Stimulated activated CD4-positive, alpha-beta T cell treated with anti-CD3 and anti-CD28 coated beads, TNF-alpha, amount 100 ng/mL, for 1 hour (primary cell): ENCODE measurements at places on chromosomes 6 and 20.

- DNase-seq, result no peak
Observed at GRCh38 chr20:48186915-48187314, 401.6 kb upstream of the SULF2 start.

DNA sequence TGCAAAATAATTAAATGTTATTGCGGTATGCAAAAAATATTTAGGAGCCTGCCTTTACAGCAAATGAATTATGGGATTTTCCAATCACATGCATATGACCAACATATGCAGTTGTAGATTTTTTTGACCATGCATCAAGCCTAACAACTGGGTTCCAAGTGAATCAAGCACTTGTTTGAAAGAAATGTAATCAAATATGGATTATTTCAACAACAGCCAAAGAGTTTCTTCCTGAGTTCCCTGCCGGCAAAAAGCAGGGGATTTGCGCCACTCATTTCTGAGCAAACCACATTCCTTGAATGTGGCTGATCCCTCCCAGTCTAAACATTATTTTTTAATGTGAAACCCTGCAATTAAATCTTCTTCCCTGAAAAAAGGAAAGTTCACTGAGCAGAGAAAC lies 100.1 kb upstream of the ADTRP start:
- DNase-seq, result no peak

DNA sequence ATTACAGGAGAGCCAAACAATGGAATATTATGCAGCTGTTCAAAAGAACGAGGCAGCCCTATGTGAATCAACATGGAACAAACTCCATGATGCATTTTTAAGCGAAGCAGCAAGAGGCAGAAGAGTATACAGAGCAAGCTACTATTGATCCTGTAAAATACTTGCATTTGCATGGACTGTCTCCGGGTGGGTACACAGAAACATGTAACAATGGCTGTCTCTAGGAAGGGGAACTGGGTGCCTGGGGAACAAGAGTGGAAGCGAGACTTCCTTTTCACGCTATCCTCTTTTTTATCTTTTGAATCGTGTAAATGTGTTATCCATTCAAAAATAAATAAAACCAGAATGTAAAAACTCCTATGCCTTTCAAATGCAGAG lies 93.3 kb upstream of the SIRPA start:
- no peak for DNase-seq

GRCh38 chr20:23646106-23646873 lies 8.5 kb upstream of the CST3 start:
- no peak for DNase-seq

DNA sequence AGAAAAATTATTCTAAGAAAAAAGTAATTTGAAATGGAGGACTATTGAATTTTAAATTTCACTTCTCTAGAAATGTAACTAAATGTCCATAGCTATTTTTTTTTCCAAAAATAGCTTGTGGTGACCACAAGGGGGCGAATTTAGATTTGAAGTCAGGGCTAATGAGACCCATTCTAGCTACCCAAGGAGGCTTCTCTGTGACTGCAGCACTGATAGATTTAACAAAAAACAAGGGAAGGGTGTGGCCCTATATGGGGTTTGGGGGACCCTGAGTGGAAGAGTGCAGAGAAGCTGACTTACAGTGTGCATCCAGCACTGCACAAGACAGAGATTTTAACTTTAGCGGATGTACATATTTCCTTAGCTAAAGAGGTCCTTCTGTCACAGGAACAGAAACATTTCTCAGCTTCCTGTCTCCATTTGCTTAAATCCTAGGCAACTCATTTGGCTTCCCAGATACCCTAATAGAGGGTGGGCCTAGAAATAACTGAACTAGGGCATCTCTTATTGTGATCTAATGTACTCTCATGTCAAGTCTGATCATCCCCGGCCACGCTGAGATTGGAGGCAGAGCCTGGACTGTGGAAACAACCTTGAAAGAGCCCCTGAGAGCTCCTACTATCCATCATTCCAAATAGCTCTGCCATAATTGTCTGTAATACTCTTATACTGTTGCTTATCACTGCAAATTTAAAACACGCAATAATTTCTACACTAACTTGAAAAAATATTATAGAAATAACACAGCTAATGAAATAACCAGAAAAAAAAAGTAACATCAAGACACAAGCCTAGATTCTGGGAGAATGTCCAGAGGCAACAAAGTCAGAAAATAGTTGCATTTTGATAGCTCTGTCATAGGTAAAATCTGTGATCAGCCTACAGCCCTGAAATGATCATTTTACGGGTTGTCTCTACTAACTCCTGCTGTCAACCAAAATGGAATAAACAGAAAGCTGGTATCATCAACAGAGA lies 93.6 kb downstream of the SNAP91 start:
- no peak for DNase-seq

GRCh38 chr6:136491251-136491650 lies 59.0 kb downstream of the MAP7 start:
- no peak for DNase-seq

DNA sequence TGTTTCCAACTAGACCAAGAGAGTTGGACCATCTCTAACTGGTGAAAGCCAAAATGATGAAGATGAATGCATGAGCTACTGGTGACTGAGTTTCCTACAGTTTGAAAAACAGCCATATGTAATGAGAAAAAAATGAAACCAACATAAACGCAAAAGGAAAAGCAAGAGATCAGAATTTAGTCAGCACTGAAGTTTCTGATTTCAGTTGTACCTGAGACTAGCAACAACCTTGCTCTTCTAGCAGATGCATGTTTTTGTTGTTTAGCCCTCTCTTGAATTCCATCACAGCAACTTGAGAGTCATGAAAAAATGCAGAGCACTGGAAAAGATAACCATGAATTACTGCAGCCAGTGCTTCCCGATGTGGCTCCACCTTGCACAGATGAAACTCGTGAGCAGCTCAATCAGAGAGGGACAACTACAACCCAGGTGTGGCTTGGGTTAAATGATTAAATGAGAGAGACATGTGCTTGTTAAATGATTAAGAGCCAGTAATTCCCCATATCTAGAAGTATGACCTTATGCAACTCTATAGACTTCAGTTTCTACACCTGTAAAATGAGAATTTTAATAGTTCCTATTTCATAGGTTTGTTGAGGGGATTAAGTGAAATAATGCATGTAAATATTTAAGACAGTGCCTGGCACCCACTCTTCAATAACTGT lies 104.8 kb downstream of the ELOVL4 start:
- DNase-seq, result no peak

DNA sequence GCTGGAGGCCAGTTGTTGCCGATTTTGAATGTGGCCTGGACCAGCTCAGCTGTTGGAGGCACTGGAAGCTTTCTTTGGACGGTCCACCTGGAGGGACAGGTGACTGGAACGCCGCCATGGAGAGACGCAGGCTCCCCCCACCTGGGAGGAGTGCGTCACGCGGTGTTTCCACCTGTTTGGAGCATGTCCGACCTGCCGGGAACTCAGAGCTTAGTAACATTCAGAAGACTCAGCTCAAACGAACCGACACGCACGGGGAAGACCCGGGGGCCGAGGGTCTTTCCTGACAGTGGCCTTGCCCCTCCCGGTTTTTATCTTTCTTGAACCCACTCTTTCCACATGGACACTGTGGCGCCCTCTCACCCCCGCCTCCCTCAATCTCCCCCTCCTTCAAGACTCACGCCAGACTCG lies 141.6 kb downstream of the SMOC2 start:
- no peak for DNase-seq

GRCh38 chr6:166996406-166996805 lies 2.8 kb upstream of the CEP43 start:
- DNase-seq, result no peak
